ENCODE measurements at places on chromosomes 5 and 9.
A peak's percentile ranks its signal among the peaks of the same experiment; 100 is the strongest.

DNA sequence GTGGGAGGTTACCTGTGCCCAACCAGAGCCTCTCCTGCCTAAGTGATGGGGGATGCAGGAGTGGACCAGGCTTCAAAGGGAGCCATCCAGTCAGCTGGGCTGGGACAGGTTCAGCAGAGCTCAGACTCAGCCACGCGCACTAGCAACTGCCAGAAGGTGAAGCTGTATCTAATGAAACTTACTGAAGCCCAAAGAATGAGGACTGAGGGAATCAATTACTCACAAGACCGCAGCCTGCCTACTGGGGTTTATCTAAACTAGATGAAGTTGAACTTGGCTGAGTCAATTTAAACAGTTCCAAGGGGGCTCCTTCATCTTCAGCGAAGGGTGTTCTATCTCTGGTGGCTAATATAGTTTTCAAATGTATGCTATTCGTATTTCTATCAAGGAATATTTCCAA, 11.4 kb downstream of the HAND1 start:
- DNase-seq, result no peak
- H3K36me3 ChIP-seq, result no peaks in the 10 kb centered on the region
- peaks cover 26% of the 10 kb centered on the region for H3K27me3 ChIP-seq
- H3K4me1 ChIP-seq, result peaks cover 6% of the 10 kb centered on the region
- H3K4me3 ChIP-seq, result no peak overlapping the region

- no peaks in the 10 kb centered on the region for H3K4me1 ChIP-seq
- H3K27me3 ChIP-seq, result no peaks in the 10 kb centered on the region
- H3K36me3 ChIP-seq, result no peaks in the 10 kb centered on the region
- DNase-seq, result no peak
- no peak overlapping the region for H3K27ac ChIP-seq
These were observed 284.5 kb upstream of the PTGER4 start for GRCh38 chr5:40395251-40395650.

DNA sequence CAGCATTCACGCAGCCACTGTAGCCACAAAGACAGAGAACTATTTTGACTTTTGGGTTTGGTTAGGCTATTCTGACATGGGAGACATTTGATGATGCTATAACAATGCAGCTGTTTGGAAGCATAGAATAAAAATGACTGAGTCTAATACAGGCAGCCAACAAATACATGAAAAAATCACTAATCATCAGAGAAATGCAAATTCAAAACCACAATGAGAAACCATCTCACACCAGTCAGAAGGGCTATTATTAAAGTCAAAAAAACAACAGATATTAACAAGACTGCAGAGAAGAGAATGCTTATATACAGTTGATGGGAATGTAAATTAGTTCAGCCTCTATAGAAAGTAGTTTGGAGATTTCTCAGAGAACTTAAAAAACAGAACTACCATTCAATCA, 107.1 kb upstream of the POC5 start:
- H3K27me3 ChIP-seq, result no peaks in the 10 kb centered on the region
- H3K36me3 ChIP-seq, result no peaks in the 10 kb centered on the region
- DNase-seq, result no peak

DNA sequence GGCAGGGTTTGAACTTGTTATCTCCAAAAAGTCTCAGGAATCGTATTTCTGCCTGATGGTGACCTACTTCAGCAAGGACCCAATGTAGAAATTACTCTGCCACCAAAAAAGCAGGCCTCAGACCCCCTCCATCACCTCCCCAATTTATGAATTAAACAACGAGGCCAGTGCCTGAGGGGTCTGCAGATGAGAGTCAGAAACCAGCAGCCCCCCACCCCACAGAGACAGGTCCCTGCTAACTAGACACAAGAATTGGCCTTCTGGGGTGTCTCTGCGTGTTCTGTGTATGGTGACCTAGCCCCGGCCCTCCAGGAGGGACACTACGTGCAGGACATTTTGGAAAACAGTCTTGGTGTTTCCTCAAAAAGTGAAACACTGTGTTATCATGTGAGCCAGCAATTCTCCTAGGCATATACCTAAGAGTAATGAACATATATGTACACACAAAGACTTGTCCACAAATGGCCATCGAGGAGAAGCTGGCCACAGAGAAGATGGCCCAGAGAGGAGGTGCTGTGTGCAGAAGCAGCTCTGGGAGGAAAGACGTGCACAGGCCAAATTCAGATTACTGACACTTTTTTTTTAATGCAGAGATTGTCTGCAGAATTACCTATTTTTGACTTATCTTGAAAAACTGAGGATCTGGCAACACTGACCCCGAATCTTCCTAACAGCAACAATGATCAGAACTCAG, 93.8 kb downstream of the ADAMTS2 start:
- H3K4me3 ChIP-seq, result no peak overlapping the region
- H3K27me3 ChIP-seq, result no peaks in the 10 kb centered on the region
- H3K4me1 ChIP-seq, result no peaks in the 10 kb centered on the region
- DNase-seq, result peak; percentile 11
- no peak overlapping the region for H3K27ac ChIP-seq

- H3K4me1 ChIP-seq, result no peaks in the 10 kb centered on the region
- no peaks in the 10 kb centered on the region for H3K36me3 ChIP-seq
- H3K4me3 ChIP-seq, result no peak overlapping the region
- H3K27ac ChIP-seq, result no peak overlapping the region
- H3K27me3 ChIP-seq, result no peaks in the 10 kb centered on the region
These were observed 113.6 kb upstream of the TSLP start for GRCh38 chr5:110957934-110958333.

GRCh38 chr5:160675988-160676387, 176.0 kb downstream of the ATP10B start:
- DNase-seq, result no peak
- no peaks in the 10 kb centered on the region for H3K4me1 ChIP-seq
- H3K27me3 ChIP-seq, result no peaks in the 10 kb centered on the region
- H3K4me3 ChIP-seq, result no peak overlapping the region

- H3K36me3 ChIP-seq, result no peaks in the 10 kb centered on the region
- H3K4me1 ChIP-seq, result no peaks in the 10 kb centered on the region
- H3K27me3 ChIP-seq, result no peaks in the 10 kb centered on the region
- peak overlapping the region; percentile 28 for H3K27ac ChIP-seq
These were observed 12.3 kb downstream of the TLE4 start for GRCh38 chr9:79583952-79584654.

DNA sequence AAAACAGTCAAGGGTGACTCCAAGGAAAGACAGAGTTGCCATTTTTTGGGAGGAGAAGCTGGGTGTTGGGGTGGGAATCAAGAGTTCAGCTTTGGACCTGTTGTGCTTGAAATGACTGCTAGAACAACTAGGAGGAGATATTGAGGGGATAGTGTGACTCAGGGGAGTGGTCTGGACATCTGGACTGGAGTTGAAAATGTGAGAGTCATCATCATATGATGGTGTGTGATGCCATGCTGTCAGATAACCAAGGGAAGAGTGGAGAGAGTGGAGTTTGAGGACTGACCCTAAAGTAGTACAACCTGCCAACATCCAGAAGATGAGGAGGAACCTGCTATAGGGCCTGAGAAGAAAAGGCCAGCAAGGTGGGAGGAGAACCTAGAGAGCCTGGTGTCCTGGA, 199.7 kb downstream of the ARHGEF28 start:
- H3K27me3 ChIP-seq, result no peaks in the 10 kb centered on the region
- H3K4me3 ChIP-seq, result no peak overlapping the region
- no peak for DNase-seq
- H3K36me3 ChIP-seq, result no peaks in the 10 kb centered on the region
- H3K27ac ChIP-seq, result no peak overlapping the region

- H3K4me1 ChIP-seq, result peaks cover 88% of the 10 kb centered on the region
- peak; percentile 77 for DNase-seq
- H3K27ac ChIP-seq, result peak overlapping the region; percentile 93
- peaks cover 14% of the 10 kb centered on the region for H3K36me3 ChIP-seq
- no peaks in the 10 kb centered on the region for H3K27me3 ChIP-seq
These were observed 115.9 kb downstream of the RGS3 start for GRCh38 chr9:113579283-113580040.

DNA sequence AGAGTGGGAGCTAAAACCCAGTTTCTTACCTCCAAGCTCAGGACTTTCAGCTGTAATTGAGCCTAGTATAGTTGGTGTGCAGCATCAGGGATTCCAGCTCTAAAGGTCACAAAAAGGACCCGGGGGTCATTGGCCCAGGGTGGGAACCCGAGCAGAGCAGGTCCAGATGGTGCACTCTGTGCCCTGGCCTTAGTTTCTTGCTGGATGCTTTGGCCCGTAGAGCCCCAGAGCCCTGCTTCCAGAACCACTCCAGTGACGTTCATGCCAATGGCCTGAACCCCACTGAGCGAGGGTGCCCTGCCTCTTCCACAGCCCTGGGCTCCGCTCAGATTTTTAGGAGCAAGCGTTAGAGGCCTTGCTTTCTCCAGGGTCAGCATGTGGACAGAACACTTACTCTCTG, 8.2 kb downstream of the SLC22A5 start:
- peaks cover 14% of the 10 kb centered on the region for H3K36me3 ChIP-seq
- DNase-seq, result no peak
- H3K4me1 ChIP-seq, result no peaks in the 10 kb centered on the region
- H3K4me3 ChIP-seq, result no peak overlapping the region
- H3K27ac ChIP-seq, result peak overlapping the region; percentile 67

DNA sequence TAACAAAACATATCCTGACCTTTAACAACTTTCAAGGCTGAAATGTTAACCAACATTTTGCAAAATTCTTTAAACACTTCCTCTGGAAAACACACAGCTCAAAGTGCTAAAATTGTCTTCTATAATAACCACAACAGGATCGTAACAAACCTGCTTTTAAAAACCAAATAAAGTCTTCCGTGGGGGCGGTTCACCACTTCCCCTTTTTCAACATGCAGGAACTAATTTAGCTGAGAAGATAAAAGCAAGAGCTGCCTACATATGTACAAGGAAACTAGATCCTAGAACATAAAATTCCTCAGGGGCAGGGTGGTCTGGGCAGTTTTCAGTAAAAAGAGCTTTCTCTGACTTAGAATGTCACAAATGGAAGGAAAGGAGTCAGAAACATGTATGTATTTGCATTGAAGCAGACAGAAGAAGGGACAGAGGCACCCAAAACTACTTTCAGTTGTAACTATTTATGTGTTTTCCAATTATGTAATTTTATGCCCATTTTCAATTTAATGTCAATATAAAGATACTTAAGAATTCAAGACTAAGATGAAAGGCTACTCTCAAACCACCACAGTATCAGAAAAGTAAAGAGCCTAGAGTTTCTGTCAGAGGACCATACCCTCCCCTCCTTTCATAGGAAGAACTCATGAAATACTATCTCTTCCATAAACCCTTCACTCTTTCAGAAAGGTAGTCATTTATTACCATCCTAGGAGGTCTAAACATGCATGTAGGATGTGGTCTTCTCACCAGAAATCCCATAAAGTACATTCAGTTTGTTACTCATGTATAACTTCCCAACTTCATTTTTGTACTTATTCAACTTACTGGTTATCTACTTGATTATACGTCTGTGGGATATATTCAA, 185.9 kb upstream of the RASA1 start:
- H3K36me3 ChIP-seq, result no peaks in the 10 kb centered on the region
- no peaks in the 10 kb centered on the region for H3K4me1 ChIP-seq
- no peaks in the 10 kb centered on the region for H3K27me3 ChIP-seq
- H3K4me3 ChIP-seq, result no peak overlapping the region
- H3K27ac ChIP-seq, result no peak overlapping the region

DNA sequence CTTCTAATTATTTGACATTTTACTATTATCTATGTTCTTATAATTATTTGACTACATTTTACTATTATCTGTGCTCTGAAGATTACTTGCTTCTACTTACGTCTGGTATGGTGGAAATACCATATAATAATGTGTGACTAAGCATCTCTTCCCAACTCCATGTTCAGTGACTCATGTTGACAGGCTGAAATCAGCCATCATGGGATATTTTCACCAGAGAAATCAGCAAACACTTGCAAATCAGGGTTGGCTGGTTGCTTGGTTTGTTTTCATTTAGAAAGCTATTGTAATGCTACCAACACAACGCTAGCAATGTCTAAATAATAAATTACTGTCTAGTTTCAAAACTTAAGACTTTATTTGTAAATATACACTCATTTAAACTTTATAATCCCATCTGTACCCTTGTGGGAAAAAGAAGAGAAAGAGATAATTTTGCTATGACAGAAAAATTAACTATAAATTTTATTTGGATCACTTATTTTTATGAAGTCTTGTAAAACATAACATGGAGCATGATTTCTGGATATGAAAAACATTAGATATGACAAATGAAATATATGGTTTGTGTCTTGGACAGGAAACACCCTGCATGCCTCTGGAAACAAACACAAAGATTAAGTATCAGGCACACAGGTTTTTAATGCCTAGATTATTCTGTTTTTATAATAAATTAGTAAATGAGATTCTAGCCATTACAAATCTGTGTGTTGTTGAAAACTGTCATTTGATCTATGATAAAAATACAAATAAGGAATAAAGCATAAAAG, 337.6 kb downstream of the BNC2 start:
- H3K27me3 ChIP-seq, result no peaks in the 10 kb centered on the region
- H3K36me3 ChIP-seq, result no peaks in the 10 kb centered on the region
- no peaks in the 10 kb centered on the region for H3K4me1 ChIP-seq
- H3K4me3 ChIP-seq, result no peak overlapping the region
- no peak for DNase-seq
- H3K27ac ChIP-seq, result no peak overlapping the region

DNA sequence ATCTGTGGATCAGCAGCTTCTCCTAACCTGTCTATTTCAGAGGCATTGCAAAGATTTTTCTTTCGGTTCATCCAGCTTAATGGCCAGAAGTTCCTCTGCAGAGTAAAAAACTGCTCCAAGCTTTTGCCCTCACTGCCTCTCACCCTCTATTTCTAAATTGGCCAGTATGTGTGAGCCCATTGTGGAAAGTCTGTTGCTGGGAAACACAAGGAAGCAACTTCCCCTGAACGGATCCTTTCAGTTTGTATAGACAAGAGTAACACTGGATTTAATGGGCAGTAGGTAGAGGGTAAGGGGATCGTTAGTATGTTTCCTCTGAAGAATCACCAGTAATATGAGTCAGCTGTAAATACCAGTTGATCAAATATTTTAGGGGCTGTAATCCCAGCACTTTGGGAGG, 7.2 kb downstream of the THBS4 start:
- no peaks in the 10 kb centered on the region for H3K27me3 ChIP-seq
- no peak overlapping the region for H3K4me3 ChIP-seq
- H3K36me3 ChIP-seq, result no peaks in the 10 kb centered on the region
- H3K27ac ChIP-seq, result no peak overlapping the region
- H3K4me1 ChIP-seq, result no peaks in the 10 kb centered on the region

Measured in heart left ventricle (tissue), 16 donors.